Muscle of arm (tissue), 14 donors: ENCODE measurements at places on chromosomes 12 and 14.

GRCh38 chr12:76863005-76863670 is 15.7 kb downstream of the CSRP2 start:
- peak; percentile 24 for DNase-seq

- DNase-seq, result peak; percentile 45
Observed at GRCh38 chr14:99479906-99480869, at the start of gene SETD3. SETD3 (minus strand) TSS chr14:99480859; CDS start chr14:99465805, 15,054 bp downstream.

DNA sequence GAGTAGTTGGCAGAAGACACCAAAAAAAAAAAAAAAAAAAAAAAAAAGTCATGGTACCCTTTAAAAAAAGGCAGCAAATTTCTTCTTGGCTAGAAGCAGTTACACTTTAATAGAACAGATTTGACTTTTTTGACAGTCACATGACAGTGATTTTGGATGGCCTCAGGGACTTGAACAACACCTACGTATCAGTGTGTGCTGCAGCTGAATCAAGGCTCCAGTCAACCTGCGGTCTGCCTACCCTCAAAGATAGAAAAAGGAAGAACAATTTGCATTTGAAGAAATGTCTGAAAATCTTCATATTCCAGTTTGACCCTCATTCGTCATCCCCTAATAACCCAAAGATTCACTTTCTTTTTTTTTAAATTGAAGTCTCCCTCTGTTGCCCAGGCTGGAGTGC is 53.9 kb downstream of the MDM2 start:
- DNase-seq, result no peak

- DNase-seq, result peak; percentile 32
Observed at GRCh38 chr14:96038920-96039632, at the start of gene C14orf132. C14orf132 (plus strand) TSS chr14:96039362; CDS start chr14:96039501, 139 bp downstream.

GRCh38 chr14:105281371-105282097 is 19.3 kb downstream of the BRF1 start:
- peak; percentile 69 for DNase-seq

GRCh38 chr12:49864798-49865090 is 21.8 kb upstream of the BCDIN3D start:
- no peak for DNase-seq

DNA sequence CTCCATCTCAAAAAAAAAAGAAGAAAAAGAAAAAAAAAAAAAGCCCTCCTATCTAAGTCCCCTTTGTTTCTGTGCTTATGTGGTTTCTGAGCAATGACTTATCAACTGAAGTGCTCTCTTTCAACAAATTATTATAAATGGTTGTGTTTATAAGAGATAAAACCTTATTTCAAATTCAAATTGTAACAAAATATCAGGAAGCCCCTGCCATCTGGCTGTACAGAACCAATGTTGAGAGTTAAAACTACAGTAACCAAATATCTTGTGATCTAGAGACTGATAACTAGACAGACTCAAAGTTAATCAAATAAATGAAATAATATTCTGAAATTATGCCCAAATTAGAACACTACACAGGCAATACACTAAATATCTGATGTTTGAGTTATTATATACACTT is 143.0 kb upstream of the CPNE8 start:
- DNase-seq, result no peak

DNA sequence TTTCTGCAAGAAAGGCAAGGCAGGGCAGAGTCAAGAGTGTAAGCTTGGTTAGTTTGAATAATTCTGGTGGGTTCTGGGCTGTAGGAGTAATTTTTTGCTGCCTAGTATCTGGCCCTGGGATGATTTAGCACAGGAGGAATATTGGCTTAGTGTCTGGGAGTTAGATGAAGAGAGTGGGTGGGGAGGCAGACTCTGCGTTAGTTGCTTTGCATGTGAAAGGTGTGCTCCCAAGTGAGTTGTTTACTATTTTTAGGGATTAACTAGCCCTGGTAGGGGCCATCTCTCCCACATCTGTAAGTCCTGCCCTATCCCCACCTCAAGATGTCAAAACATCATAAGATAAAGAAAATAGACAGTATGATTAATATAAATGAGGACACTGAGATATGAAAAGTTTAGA is 249.7 kb downstream of the LRIG3 start:
- DNase-seq, result no peak

DNA sequence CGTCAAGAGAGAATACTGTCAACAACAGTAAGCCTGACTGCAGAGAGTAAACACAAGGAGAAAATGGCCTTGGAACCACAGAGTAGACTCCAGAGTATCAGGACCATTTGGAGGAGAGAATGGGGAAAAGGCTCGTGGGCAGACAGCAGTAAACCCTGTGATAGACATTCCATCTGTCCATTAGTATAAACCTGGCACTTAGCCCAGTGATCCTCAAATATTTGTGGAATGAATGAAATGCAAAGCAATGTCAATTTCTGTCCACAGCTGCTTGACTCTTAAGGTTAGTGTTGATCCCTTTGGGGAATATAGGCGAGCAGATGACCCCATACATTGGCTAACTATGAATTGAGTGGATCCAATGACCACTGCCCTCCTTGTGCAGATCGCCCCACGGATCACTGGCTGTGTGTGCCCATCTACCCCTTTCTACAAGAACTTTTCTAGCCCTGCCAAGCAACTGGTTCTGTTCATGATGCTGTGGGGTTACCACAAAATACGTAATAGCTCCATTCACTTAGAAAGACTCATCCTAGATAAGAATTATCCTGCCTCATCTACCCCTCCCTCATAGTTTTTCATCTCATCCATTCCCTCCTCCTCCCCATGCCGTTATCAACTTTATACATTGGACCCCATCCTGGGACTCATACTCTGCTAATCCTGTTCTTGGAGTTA is 846.8 kb downstream of the NRXN3 start:
- DNase-seq, result peak; percentile 9

DNA sequence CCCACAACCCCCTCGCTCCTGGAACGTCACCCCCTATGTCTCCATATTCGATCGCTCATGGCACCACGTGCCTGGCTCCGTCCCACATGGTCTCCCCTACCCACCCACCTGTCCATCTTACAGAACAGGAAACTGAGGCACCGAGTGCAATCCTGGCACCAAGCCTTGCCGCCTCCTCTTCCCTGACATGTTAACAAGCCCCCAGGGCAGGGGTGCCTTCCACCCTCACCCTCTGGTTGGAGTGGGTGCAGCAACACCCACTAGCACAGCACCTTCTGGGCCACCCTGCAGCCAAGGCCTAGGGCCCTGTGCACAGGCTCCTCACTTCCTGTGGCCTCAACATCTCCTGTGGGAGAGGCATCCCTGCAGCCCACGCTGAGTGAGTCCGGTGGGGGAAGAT is 110.3 kb downstream of the RFLNA start:
- no peak for DNase-seq

- no peak for DNase-seq
Observed at GRCh38 chr12:96029826-96030225, 5.6 kb downstream of the LTA4H start.

DNA sequence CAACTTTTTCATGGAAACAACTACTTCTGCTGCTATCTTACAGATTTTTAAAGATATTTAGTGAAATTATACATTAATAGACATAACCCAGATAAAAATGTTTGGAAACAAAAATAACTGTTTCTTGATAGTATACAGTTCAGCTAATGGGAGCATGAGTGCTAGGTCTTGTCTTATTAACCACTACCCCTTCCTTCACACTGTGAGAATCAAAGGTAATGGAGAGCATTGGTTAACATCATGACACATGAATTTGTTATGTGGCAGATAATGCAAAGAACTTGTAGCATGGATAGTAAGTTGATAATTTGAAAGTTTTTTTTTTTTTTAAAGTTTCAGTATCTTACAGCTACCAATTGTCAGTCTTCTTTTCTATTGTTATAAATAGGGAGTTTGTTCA is 44.2 kb downstream of the CCDC91 start:
- DNase-seq, result no peak

DNA sequence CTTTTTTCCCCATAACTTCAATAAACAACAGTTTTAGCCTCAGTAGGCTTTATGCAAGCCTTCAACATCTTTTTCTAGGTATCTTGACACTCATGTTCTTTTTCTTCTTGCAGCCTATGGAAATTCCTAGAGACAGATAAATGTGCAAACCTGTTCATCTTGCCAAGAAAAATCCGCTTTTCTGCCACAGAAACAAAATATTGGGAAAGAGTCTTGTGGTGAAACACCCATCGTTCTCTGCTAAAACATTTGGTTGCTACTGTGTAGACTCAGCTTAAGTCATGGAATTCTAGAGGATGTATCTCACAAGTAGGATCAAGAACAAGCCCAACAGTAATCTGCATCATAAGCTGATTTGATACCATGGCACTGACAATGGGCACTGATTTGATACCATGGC is 295.9 kb downstream of the ZFP36L1 start:
- no peak for DNase-seq

GRCh38 chr12:10094646-10095395 is 4.0 kb downstream of the CLEC1A start:
- DNase-seq, result no peak

- no peak for DNase-seq
Observed at GRCh38 chr12:106647793-106648514, 65.2 kb downstream of the RFX4 start.

DNA sequence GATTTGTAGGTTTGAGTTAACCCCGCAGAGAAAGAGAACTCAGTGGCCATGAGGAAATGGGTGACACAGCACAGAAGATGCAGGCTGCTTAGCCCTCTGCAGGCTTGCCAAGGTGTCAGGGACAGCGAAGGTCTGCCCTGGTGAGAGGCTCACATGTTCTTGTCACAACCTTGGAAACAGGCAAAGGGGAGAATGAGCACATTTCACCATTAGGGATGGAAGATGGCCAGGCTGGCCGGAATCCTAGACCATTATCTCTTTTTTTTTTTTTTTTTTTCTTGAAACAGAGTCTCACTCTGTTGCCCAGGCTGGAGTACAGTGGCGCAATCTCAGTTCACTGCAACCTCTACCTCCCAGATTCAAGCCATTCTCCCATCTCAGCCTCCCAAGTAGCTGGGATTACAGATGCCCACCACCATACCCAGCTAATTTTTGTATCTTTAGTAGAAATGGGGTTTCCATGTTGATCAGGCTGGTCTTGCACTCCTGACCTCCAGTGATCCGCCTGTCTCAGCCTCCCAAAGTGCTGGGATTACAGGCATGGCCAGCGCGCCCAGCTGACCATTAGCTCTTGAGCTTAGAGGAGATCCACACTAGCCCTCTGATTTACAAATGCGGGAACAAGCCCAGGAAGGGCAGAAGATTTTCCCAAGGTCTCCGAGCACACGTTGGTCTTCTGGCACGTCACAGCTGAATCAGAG is 34.6 kb downstream of the LTBP2 start:
- DNase-seq, result no peak

- no peak for DNase-seq
Observed at GRCh38 chr12:29616664-29617406, 119.3 kb upstream of the OVCH1 start.

GRCh38 chr12:57124261-57124877 is 3.9 kb upstream of the LRP1 start:
- peak; percentile 84 for DNase-seq

DNA sequence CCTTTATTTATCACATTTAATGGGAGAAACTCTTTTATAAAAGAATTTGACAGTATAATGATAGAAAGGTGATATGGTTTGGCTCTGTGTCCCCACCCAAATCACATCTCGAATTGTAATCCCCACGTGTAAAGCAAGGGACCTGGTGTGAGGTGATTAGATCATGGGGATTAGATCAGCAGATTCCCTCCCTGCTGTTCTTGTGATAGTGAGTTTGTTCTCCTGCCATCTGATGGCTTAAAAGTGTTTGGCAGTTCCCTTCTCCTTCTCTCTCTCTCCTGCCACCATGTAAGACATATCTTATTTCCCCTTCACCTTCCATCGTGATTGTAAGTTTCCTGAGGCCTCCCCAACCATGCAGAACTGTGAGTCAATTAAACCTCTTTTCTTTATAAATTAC is 1110.3 kb downstream of the FLRT2 start:
- no peak for DNase-seq

GRCh38 chr14:69175130-69175529 is 16.2 kb upstream of the EXD2 start:
- DNase-seq, result no peak

- no peak for DNase-seq
Observed at GRCh38 chr14:100285021-100285912, 21.0 kb downstream of the SLC25A29 start.

DNA sequence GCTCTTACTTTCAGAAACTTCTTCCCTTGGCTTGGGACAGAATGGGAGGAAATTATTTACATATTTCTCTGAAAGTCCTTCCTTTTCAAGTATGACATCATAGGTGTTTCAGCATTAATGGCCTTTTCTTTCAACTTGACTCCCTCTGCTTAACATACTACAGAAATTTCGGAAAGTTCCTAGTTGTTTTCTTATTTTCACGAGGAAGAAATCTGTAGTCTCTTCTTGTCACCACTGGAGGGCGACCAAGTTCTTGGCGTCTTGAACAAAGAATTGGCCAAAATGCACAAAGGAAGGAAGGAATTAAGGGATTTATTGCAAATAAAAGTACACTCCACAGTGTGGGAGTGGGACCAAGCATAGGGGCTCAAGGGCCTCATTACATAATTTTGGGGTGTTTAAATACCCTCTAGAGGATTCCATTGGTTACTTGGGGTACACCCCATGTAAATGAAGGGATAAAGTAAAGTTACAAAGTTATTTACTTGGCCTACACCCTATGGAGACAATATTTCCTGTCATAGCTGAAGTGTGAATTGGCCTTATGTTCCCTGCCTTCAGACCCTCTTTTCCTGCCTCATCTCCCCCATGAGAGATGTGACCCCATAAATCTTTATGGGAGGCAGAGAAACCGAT is 70.4 kb downstream of the RPL10L start:
- peak; percentile 4 for DNase-seq
